ENCODE measurements at places on chromosomes 16 and 17.

DNA sequence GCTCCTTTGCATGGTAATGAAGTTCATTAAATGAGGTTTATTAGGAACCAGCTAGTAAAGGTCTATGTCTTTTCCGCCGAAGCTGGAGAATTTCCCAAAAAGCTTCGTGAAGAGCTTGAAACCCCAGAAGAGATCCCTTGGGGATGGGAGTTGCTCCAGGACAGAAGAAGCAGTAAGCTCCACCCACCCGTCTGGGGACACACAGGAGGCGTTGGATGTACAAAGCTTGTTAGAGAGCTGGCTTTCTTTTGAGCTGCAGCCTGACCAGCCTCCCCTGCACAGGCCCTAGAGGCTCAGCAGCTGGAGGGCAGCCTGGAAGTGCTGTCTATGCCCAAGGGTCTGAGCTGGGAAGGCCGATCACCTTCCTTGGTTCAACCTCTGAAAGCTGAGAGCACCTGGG, 147.4 kb upstream of the SDK2 start:
- DNase-seq: no peak

DNA sequence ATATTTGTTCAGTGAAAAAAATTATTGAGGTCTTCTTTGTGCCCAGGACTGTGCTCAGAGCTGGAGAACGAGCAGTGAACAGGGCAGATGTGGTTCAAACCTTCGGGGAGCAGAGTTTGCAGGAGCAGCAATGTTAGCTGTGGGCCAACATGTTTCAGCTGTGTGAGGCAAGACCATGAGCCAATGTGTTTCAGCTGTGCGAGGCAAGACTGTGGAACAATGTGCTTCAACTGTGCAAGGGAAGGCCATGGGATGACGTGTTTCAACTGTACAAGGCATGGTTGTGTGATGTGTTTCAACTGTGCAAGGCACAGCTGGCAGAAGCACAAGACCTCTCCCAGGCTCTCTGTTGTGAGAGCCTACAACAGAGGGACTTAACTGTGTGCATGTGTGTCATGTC, 35.2 kb upstream of the SDK2 start:
- peak; percentile 1 for DNase-seq

- no peak for DNase-seq
Measured at GRCh38 chr17:29557085-29557738, 9.6 kb downstream of the ABHD15 start.

GRCh38 chr17:50638966-50639713, 4.5 kb downstream of the ABCC3 start:
- no peak for DNase-seq

DNA sequence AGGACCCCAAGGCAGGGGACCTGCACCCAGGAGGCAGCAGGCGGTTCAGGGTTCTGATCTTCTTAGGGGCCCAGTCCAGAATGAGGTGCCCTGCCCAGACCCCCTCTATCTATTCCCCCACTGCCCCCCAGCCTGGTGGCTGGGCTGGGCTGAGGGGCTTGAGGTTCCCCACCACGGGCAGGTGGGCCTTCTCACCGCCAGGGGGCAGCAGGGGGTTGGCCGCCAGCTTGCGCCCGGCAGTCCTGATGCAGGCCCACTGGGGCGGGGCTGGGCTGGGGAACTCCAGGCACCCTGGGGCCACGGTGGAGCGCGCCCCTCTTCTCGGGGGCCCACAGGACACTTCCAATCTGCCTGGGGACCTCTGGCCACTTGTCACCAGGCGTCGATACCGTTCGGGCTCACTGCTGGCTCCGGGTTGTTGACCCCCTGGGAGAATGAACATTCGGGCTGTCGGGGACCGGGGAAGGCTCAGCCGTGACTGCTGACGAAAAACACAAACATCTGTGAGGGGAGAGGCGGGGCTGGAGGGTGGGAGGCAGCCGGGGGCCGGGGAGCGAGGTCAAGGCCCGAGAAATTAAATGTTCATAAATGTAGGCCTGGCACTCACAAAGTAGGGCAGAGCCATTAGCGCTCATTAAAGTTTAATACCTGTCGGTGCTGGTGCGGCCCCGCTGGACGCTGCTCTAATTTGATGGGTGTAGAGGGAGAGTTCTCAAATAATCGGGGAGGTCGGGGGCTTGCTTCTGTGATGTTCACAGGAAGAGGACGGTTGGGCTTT, 219.3 kb upstream of the GSE1 start:
- peak; percentile 55 for DNase-seq

- no peak for DNase-seq
Measured at GRCh38 chr17:77345260-77345910, 204.6 kb downstream of the SEC14L1 start.

GRCh38 chr16:5205361-5206040, 107.9 kb upstream of the EEF2KMT start:
- no peak for DNase-seq

GRCh38 chr17:12250973-12251372, 230.3 kb downstream of the MAP2K4 start:
- no peak for DNase-seq
